Amniotic epithelial cell (primary cell): ENCODE measurements at places on chromosomes 5 and 9.
A peak's percentile ranks its signal among the peaks of the same experiment; 100 is the strongest.

- DNase-seq: peak; percentile 83
These were observed 411.0 kb downstream of the MAT2B start for GRCh38 chr5:163916376-163916775.

GRCh38 chr9:87086221-87086818 lies 139.0 kb upstream of the GAS1 start:
- DNase-seq: no peak

DNA sequence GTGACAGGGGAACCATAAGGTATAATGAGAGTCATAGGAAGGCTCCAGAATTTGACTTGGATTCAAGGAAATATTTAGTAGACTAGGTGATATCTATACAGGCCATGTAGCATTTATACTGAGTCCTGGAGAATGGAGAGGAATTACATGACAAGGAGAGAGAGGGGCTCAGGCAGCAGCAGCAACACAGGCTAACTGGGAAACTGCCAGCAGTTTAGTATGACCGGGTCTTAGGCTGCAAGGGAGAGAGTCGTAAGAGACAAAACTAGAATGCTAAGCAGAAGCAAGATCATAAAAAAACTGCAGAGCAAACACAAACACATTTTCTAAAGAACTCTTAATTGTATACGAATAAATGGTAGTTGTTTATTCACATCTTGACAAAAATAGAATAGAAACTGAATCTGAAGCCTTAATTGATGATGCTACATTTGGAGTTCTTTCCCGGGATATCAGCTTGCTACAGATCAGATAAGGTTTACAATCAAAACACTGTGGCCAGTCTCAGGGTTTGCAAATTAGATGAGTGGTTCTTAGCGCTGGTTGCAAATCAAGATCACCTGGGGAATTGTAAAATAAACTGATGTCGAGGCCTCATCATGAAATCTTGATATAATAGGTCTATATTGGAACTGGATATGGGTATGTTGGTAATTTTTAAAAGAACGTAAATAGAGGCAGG lies 480.0 kb upstream of the C9orf72 start:
- no peak for DNase-seq

DNA sequence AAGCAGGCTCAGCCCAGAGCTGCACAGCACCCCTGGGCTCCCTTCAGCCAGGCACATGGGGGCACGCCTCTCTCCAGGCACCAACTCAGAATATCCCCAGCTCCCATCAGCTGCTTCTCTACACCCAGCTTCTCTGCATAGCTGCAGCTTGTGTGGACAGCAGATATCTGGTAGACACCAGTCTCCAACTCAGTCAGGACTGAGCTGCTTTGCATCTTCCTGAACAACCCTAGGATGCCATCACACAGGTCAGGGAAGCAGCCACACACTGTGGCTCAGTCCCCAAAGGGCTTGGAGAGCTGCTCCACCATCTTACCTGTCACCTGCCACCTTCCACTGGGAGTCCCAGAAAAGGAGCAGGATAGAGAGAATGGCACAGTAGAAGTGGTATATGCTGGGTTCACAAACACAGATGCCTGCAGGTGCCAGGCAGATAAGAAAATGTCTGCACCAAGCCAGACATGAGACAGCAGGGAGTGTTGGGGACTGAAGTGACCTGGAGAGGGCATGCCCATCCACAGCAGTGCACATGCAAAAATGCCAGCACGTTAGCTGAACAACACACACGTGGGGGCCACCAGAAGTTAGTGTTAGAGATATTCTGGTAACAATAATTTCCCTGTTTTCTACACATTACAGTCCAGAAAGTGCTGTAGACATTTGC lies 42.0 kb downstream of the THBS4 start:
- no peak for DNase-seq

- peak; percentile 69 for DNase-seq
These were observed 153.3 kb upstream of the SLC12A2 start for GRCh38 chr5:127930311-127930710.

- DNase-seq: no peak
These were observed 41.6 kb upstream of the POMT1 start for GRCh38 chr9:131461166-131461565.

GRCh38 chr9:109114670-109115069 lies 5.1 kb downstream of the TMEM245 start:
- peak; percentile 90 for DNase-seq

GRCh38 chr5:140402258-140403074 lies 833 bp downstream of the ANKHD1 start:
- DNase-seq: peak; percentile 32

DNA sequence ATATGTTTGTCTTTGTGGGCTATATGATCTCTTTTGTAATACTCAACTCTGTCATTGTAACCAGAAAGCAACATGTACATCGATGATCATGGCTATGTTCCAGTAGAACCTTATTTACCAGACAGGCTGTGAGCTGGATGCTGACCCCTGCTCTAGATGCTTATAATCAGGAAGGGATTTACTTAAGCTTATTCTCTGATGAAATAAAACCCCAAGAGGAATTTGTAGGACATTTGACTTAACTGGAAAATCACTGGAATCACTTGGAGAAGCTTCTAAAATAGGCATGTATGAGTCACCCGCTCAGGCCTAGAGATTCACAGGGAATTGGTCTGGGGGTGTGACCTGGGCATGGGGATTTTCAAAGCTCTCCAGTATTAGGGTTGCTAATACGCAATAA lies 285.8 kb upstream of the ZNF608 start:
- DNase-seq: peak; percentile 90
